ENCODE measurements at places on chromosomes 4 and X.
A peak's percentile ranks its signal among the peaks of the same experiment; 100 is the strongest.

- no peak for DNase-seq
Measured at GRCh38 chr4:20266215-20267082, 14.7 kb downstream of the SLIT2 start.

- no peak for DNase-seq
Measured at GRCh38 chr4:81549984-81550383, 78.3 kb upstream of the RASGEF1B start.

- DNase-seq = no peak
Measured at GRCh38 chrX:44903830-44904530, 31.0 kb downstream of the KDM6A start.

DNA sequence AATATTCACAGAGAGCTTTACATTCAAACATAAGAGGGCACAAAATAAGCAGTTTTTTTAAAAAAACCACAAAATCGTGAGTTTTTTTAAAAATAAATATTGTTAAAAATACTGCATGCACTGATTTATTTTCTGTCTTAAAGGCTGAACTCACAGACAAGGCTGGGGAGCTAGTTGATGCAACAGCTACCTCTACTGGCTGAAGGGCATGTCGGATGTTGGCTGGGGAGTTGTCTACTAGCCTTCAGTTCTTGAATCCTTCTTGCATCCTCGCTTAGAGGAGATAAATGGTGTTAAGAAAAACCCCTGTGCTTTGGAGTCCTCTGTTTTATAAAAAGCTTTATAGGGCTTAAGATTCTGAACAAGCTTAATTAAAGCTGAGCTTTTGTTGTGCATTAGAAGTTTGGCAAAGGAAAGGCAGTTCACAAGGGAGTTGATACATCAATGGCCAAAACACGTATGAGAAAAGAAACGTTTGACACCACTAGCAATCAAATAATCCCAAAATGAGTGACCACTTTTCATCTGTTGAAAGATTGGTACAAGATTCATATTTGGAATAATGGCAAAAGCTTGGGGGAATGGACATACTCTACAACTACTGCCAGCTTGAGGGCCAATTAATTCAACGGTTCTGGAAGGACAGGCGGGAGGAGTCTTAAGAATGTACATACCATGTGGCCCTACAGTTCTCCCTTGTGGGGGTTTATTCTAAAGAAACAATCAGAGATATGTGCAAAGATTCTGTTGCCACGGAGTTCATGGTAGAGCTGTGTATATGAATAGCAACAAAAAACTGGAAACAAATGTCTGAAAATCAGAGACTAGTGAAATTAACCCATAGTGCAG lies 94.7 kb downstream of the SEL1L3 start:
- DNase-seq = no peak

GRCh38 chr4:2510351-2511259 lies 25.8 kb upstream of the FAM193A start:
- DNase-seq = no peak

DNA sequence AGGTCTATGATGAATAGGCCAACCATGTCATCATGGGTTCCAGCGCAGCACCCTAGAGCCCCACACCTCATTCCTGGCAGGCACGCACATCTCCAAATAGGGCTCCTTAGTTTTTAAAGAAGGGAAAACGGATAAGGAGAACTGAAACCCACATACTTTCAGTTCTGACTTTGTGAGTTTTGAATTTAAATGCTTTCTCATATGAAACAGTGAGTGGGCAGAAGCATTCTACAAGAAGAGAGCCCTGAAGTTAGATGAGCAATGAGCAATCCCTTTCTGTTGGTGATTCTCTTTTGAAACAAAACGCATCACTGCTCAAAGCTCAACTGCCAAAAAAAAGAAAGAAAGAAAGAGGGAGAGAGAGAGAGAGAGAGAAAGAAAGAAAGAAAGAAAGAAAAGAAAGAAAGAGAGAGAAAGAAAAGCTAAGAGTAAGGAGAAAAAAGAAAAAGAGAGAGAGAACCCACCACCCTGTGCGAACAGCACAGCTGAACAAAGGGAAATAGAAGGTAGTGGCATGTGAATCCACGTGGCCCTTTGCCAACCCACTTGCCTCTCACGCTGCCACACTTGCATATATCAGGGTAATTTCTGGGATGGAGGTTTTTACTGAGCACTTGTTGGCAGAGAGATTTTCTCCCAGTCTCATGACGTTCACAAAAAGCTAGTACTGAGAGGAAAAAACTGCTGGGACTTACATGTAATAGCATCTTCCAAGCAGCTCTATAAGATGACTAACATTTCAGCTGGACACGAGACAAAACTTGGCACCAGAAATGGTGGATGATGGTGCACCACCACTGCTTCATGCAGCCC lies 31.0 kb downstream of the TMSB4X start:
- no peak for DNase-seq

GRCh38 chrX:97895751-97896150 lies 1012.0 kb downstream of the RPA4 start:
- no peak for DNase-seq

GRCh38 chrX:153848325-153848724 lies 18.0 kb upstream of the PDZD4 start:
- DNase-seq = no peak

DNA sequence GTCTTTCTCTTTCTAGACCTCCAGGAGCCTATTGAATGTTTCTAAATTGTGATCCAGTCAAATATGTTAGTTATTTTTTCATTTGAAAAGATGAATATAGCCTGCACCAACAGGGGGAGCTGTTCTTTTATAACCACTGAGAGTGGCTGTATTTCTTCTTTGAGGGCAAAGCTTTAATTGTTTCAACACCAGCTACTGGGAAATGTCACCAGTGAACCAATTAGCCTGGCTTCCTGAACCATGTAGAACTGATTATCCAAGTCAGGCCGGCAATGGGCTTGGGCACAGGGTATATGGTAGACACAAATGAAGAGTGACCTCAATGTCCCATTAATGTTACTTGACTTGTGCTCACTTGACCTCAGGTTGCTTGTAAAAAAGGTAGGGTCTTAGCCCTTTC lies 4.8 kb upstream of the DAPP1 start:
- peak; percentile 58 for DNase-seq

GRCh38 chr4:98470831-98471230 lies 187.6 kb downstream of the TSPAN5 start:
- DNase-seq = no peak
